B cell (primary cell): ENCODE measurements at places on chromosomes 7 and 10.

GRCh38 chr10:76382381-76382851 lies 951.0 kb downstream of the LRMDA start:
- no peak for DNase-seq

DNA sequence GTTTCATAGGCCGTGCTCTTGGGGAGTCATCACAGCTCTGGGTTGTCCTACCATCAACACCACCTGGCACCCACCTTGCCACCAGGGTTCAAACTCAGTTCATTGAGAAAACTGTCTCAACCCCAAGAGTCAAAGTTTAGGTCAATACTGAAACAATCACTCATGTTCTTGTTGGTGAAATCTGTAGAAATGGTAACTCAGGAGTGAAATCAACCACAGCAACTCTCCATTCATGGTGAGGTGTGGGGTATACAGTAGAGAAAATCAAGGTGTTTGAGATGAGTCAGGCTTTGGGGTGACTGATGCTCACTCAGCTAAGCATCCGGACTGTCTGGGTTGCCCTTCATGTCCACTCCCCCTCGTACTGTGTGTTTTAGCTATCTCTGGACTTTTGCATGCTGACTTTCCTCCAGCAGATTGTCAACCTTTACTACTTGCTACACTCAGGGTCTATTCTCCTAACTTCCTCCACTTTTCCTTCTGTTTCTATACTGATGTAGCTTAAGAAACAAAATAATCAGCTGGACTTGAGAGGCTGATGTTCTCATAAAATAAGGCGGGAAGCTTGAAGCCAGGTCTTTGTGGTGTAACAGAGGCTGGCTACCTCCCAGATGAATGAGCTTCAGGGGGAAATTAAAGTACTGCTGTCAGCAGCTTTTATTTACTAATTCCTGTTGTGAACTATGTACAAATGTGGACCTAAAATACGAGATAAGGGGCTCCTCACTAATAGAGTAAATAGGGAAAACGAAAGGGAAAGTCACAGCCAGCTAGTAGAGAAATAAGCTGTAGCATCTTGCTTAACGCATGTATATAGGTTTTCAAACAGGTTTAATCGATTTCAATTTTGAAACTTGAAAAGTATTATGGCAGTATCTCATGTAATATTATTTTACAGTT lies 173.6 kb upstream of the AKR1E2 start:
- DNase-seq = no peak

- DNase-seq = no peak
These were observed 119.9 kb upstream of the DKK1 start for GRCh38 chr10:52194191-52194590.

DNA sequence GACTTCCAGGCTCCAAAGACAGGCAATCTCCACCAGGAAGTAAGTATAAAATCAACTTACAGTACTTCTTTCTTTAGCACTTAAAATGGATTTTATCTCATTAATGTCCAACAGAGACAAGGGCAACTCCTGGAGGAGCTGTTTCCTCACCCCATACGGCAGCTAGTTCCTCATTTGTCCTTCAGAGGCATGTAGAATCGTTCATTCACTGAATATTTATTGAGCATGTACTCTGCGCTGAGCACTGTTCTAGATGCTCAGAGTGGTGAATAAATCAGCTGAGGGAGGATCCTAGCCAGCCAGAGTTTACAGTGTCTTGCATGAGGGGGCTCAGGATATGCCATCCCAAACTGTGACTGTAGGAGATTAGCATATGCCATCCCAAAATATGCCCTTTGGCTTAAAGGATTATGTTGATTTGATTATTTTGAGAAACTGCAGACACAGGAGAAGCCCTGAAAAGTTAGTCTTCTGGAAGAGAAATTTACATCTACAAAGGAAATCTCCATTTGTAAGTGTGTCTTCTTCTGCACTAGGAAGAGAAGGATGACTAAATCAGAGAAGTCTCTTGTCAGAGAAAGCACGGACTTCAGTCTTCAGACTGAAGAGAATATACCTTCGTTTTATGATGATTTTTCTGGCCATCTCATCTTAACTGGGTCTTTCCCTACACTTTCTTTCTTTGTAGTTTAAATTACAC lies 66.9 kb downstream of the BAMBI start:
- DNase-seq = no peak

GRCh38 chr7:70571961-70572360 lies 560.0 kb upstream of the GALNT17 start:
- no peak for DNase-seq

GRCh38 chr10:80477-81105 lies 31.5 kb upstream of the TUBB8 start:
- DNase-seq = no peak

DNA sequence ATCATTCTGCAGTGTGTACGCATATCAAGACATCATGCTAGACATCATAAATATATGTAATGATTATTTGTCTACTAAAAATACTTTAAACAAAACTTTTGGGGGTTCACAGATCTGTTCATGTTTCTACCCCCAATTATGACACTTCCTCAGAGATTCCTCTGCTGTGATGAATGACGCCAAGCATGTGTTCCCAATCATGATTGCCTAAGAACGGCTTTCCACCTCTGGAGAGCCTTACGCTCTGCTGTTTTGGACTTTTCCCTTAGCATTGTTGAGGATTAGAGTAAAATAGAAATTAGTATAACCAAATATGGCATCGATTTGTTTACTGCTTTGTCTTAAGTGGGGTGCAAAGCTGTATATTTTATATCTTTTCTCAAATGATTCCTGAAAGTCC lies 236.3 kb upstream of the IGFBP3 start:
- no peak for DNase-seq

DNA sequence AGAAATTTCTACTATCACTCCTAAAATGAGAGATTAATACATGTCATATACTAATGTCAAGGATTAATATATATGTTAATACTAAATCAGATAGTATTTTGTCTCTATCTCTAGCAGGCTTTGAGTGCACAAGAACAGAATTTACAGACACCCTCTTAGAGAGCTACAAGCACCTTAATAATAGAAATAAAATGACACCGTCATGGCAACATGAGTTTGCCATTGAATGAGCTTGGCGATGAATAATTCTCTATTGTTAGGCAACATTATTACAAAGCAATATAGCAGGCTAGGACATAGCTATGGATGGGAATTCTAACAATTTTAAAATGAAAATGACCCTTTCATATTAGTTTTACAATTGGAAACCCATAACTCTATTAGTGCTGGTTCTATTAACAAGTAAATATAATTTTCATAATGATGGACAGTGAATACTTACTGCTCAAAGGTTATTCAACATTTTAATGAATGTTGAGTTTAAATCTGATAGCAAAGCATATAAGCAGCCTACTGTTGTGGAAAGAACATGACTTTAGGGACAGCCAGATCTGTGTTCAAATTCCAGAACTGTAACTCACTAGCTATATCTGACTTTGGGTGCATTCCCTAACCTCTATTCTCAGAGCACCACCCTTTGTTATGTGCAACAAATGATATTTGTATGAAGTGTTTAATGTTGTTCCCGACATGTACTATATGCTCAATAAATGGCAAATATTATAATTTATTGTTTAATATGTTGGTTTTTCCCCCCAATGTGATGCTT lies 184.5 kb upstream of the DKK1 start:
- DNase-seq = no peak

DNA sequence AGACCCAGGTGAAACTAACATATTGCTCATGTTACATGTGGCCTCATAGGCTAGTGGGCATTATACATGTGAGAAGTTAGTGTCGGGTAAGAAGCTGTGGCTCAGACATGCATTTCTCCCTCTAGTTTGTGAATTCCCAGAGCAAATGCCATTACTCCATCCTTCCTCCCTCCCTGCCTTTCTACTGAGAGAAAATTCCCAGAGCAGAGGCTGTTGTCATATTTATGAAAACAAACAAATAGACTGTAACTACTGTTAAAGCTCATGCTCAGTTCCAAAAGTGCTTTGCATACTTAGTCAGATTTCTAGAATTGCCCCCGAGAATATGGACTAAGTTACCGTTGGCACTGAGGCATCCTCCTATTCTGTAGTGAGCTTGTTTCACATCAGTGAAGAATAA lies 29.0 kb downstream of the ZNRF2 start:
- no peak for DNase-seq

DNA sequence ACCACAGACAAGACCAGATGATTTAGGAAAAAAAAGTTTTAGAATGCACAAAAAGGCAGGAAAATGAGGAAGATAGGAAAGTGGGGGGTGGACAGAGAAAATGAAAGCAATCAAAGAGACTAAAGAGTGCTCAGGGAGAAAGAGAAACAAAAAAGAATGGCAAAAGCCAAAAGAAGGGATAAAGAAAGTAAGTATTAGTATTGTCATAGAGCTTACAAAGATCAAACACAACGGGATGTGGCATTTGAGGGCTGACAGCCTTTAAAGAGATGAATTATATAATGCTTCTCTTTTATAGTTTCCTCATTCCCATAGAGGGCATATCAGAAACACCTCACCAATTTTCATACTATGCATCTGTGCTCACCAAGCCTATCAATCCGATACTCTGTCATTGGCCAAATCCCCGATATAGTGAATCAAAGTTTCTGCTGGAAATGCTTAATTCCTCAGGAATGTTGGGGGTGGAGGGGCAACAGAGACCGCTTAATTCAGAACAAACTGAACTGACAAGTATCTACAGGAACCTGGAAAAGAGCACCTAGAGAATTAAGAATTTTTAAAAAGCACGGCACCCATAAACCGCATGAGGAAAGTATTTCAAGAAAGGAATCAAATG lies 2.7 kb downstream of the COG5 start:
- peak; percentile 58 for DNase-seq

- DNase-seq = no peak
These were observed 6.4 kb downstream of the UBTD1 start for GRCh38 chr10:97505152-97505551.

GRCh38 chr10:26242706-26243350 lies 26.3 kb downstream of the GAD2 start:
- no peak for DNase-seq

DNA sequence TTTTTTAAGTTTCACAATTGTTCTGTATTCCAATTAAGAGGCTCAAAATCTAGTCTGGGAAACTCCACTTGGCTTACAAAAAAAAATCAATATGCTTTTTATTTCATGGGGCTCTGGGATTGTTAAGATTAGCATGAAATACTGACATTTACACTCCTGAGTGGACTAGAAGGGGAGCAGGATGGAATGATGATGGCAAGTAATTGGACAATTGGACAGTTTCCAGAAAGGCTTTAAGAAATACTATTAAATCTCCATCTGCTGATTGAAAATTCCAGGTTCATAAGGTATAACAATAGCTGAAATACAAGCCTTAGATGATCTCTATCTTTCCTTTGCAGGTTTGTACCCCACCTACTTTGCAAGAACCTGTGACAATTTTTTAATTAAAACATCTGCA lies 184.4 kb downstream of the LRRTM3 start:
- DNase-seq = no peak

DNA sequence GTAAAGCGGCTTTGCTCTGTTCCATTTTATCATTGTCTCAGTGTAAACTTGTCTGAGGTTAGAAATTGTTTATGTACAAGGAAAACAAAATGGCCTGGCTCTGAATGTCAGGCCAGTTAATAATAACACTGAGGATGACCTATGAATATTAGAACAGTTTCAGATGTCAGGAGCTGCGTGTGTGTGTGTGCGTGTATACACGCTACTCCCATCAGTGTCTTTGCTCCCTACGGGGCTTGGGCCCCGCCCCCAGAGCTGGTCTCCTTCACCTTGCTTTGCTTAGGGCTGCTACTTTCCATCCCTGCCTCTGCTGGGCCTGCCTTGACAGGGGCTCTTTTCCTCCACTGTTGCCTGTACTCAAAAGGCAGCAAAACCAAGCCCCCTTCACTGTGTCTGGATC lies 142.3 kb upstream of the BET1 start:
- no peak for DNase-seq

GRCh38 chr10:68957284-68957615 lies 1.3 kb downstream of the DDX21 start:
- DNase-seq = no peak

GRCh38 chr10:59830601-59831259 lies 75.6 kb downstream of the CCDC6 start:
- DNase-seq = peak; percentile 54

DNA sequence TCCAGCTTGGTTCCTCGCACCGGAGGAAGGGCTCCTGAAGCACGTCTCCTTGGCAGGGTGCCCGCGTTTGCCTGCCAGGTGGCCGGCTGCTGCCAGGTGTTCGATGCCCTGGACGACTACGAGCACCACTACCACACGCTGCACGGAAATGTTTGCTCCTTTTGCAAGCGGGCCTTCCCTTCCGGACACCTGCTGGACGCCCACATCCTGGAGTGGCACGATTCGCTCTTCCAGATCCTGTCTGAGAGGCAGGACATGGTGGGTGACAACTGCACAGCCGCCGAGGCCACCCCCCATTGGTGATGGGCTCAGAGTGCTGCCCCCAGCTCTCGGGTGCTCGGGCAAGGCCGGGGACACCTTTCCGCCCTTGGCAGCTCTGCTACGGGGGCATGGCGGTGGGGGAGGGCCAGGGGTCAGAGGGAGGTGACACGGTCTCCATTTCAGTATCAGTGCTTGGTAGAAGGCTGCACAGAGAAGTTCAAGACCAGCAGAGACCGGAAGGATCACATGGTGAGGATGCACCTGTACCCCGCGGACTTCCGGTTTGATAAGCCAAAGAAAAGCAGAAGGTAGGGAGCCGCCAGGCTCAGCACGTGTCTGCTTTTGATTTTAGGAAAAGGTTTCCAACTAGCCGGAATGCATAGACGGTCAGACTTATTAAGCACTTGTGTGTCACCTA lies 1.1 kb downstream of the ZNF511 start:
- no peak for DNase-seq

DNA sequence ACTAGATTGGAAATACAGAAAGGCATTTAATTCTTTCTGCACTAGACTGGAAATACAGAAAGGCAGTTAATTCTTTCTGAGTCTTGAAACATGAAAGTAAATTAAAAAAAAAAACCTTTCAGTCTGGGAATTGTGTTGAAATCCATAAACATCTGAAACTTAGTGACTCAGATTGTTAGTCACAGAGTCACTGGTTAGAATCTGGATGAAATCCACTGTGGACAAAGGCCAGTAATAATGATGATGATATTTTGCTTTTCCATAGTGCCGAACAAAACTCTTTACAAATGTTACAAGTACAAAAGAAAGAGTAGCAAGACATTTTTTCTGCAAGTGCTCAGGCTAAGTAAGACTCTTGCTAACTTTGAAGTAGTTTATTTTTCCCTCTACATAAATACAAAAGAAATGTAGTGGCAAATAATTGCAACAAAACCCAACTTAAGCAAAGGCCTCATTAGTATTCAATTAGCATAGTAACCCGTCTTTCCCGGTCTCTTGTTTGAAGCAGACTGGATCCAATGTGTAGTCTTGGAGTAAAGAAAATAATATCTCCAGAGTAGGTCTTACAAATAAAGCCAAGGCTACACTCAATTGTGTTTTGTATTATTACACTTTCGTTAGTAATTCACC lies 5.8 kb upstream of the PRTFDC1 start:
- no peak for DNase-seq

DNA sequence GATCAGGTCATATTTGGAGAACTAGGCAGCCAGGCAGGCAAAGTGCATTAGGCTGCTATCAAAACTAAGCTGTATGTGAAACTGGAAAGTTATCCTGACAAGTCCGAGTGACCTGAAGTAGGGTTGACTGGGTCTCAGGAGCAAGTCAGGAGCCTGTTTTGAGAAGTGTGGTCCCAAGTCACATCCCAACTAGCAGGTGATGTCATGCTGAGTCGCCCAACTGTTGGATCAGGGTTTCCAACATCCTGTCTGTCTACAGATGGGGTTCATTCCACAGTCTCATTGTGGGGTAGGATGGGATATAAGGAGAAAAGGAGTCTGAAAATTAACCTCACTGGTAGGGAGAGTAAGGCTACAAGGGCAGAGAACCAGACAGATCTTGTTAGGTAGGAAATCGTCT lies 27.0 kb downstream of the SLC26A4 start:
- no peak for DNase-seq
